ENCODE measurements at places on chromosomes 5 and 9.

DNA sequence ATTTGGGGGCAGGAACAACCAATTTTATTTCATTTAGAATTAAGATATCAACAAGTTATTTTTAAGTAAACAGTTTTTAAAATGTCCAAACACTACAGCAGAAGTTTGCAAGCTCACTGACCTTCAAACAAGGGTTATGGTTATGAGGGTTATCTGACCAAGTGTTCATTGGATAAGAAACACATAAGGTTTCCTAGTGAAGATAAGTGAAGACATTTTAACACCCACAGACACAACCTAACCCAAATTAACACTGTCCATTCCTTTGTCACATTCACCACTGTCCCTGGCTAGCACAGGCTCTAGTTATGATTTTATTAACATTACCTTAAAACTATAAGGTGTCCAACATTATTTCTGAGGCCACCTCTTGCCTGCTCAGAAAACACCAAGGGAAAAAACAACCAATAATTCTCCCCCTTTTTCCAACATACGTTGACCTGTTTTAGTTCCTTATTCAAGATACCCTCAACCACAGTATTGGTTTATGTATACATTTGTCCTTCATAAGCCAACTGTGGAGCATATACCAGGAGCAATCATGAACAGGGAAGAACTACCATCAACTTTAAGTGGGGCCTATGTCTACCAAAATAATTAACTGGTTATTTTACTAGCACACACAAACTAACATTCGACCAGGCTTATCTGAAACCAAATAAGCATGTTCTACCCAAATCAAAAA lies 4.0 kb downstream of the ETF1 start:
- no peak for DNase-seq

GRCh38 chr9:5269249-5269715 lies 35.2 kb downstream of the RLN2 start:
- no peak for DNase-seq

DNA sequence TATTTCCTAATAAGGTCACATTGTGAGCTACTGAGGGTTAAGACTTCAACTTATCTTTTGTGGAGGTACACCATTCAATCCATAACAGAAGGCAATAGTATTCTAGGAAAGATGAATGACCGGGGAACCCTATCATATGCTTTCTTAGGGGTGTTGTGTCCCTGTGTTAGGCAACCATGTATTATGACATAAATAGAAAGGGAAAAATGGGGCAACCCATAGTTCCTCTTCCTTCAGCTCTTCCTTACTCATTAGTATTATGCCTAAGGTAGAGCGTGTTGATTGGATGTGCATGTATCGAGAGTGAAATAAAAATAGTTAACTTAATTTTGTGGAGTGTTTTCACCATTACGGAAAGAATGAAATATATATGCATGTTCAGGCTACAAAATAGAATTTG lies 6.0 kb upstream of the CCNJL start:
- peak; percentile 22 for DNase-seq

- no peak for DNase-seq
These were observed 5.1 kb downstream of the SNX30 start for GRCh38 chr9:112755675-112756074.

DNA sequence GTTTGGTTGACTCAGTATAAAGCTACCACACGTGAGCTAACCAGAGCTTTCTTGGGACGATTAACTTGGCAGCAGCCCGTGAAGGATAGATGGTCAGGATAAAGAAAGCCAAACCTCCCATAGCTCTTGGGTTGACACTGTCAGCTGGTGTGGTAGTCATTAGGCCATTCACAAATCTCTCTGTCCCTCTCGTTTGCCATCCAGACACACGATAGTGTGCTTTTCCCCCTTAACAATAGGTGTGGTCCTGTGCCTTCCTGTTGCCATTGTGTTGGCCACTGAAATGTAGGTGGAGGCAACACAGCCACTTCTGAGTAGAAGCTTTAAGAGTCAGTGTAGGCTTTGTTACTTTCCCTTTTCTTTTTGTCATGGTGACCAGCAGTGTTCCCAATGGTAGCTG lies 11.7 kb downstream of the OR13J1 start:
- DNase-seq = no peak

DNA sequence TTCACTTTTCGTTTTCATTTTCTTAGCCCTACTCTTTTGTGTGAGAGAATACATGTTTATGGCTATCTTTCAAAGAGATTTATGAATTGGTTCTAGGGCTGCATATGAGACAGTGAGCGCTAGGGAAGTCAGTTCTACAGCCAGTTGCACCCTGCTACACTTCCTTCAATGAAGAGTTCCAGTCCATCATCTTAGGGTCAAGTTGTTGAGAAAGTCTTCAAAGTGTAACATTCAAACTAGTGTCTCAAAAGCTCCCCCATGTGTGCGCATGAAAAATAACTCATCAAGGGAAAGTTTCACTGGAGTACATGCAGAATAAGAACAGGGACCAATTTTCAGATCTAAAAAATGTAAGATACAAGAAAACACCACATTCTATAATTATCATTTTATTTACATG lies 317.2 kb downstream of the DEPDC1B start:
- peak; percentile 62 for DNase-seq

DNA sequence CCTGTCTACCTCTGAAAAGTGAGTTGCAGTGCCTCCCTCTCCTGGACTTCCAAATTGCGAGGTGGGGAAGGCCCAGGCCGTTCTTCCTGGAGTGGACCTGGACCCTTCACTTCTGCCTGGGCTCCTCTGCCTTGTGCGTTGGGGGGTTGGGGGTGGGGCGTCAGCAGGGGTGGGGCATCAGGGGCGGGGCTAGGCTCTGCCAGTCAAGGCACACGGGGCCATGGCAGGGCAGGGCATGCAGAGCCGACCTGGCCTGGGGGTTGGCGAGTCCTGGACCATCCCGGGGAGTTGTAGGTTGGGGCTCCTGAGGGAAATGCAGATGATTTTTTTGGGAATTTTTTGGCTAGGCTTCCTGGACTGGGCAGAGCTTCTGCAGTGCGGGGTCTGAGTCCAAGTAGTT lies 87.1 kb downstream of the EHMT1 start:
- no peak for DNase-seq

GRCh38 chr5:126640866-126641265 lies 40.1 kb downstream of the PHAX start:
- no peak for DNase-seq

GRCh38 chr5:135944967-135945560 lies 9.7 kb downstream of the LECT2 start:
- DNase-seq = peak; percentile 75

DNA sequence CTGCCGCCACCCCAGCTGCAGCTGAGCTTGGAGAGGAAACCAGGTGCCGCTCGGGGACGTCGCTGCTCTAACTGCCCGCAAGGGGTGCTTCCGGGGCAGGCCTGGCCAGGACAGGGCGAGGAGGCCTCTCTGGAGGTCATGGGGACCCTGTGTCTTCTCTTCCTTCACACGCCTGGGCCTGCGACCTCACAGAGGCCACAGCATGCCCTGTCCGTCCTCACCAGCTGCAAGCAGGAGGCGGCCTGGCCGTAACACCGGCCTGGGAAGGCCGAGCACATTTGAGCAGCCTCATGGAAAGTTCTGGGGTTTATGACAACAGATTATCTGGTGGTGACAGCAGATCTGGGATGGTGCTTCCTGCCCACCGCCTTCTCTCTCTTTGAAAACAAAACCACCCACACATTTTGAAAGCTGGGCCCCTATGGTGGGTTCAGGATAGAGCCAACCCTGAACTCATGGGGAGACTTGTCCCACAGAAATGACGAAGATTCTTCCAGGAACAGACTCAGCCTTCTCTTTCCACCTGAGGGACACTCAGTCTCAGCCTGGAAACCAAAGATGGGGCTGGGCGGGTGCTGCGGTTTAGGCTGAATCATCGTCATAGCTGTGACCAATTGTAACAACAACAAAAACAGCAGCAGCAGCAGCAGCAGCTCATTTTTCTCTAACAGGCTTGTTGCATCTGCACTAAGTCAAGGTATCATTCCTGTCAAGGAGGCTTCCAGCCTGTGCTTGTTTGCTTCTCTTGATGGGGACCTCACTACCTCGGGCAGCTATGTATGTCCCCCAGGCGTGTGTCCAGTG lies 99.6 kb upstream of the RAPGEF1 start:
- no peak for DNase-seq

DNA sequence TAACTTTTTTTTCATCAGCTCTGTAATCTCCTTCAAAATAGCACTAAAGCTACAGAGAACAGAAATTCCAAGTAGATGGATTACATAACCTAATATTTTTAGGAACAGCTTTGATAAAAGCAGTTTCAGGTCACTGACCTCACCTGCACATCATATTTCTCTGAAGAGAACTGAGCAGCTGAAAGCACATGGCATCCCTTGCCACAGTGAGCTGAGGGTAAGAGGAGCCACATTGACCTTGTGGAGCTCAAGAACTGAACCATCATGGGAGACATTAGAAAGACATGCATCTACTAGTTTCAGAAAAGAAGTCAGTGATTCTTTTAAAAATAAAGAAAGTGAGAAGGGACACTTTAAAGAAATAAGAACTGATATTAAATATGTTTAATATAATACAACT lies 222.7 kb downstream of the CFAP90 start:
- DNase-seq = no peak

DNA sequence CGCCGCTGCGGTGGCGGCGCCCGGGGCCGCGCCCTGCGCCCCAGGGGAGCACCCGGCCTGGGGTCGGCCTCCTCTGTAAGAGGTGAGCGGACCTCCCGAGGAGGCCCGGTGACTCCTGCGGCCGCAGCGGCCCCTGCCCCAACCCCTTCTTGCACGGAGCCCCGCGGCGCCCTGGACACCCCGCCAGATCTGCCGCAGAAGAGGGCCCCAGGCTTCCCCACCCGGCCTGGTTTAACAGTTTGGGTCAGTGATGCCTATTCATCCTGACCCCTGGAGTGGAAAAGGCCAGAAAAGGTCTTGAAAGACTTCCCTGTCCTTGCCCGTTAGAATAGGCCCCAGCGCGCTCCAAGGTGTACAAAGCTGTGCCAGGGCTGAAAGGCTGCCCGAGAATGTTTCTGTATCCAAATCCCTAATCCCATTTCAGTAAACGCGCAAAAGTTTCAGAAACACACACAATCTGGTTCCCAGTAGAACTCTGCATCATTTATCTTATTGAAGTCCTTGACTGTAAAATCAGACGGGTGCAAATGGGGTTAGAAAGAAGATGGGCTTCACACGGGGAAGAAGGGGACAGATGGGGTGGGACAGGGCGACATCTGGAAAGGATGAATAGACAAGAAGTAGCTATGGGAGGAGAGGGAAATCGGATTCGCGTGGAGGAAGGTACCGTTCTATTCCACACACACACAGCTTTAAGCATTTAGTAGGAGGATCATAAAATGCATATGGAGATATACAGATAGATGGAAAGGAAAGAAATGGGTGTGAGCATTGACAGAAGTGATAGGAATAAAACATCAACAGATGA lies 1.1 kb upstream of the SSBP2 start:
- DNase-seq = no peak

DNA sequence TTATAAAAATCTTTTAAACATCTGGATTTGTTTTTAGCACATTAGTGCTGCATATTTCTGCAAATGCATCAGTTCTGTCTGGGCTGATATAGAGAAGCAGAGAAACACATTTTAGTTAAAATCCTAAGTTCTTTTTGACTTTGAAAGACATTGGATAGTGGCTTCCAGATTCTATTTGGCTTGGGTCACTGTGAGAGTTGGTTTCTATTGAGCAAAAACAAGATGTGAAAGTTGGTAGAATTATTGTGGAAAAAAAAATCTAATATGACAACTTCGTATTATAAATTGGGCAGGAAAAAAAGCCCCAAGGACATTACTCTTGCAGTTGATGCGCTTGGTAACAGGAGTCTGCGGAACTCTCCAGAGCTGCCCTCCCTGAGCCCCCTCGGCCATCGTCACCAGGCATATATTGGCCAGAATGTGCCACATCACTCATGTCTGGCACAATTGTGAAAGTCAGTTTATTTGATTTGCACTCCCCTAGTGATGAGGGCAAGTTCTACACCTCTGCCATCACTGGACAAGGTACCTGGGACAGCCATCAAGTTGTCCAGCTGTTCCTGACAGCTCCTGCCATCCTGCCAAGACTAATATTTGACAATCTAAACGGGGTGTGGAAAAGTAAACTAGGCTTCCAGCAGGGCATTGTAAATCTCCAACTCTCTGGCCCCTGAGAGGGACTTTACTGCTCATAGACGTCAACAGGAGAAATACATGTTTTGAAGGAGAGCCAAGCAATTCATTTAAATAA lies 334.5 kb downstream of the TENT4A start:
- no peak for DNase-seq

DNA sequence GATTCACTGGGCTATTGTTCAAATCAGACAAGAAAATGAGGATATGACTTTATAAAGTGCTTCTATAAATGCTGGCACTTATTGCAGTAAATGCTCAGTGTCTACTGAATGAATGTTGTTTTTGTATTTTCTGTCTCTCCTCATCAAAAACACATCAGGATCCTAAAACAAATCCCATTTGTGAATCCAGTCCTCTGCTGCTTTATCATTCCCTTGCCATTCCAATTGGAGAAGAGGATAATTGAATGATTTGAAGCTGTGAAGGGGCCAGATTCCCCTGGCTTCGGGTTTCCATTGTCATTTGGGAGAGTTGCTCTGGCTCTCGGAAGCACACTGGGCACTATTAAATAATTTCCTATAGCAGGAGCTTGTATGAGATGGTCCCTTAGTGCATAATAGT lies 666.8 kb downstream of the ACTL7B start:
- DNase-seq = no peak

DNA sequence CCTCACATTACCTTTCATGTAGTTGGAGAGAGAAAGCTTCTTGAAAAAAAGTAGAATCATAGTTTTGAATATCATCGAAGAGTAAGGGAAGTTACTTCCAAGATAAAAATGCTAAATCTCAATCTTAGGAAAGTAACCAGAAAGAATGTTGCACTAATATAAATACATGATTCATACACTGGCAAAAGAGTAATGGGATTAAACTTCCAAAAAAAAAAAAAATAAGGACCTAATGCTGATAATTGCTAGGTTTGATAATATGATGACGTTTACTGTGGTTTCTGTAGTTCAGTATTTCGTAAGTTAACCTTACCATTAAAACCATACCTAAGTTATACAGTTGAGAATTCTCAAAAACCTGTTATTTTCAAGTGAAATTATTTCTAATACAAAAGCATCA lies 573.8 kb upstream of the CDH9 start:
- DNase-seq = no peak

- DNase-seq = no peak
These were observed 191.9 kb upstream of the SLC27A6 start for GRCh38 chr5:128773378-128773777.

Measured in Kasumi-1 (cell line).